ENCODE measurements at places on chromosomes 7 and 10.

DNA sequence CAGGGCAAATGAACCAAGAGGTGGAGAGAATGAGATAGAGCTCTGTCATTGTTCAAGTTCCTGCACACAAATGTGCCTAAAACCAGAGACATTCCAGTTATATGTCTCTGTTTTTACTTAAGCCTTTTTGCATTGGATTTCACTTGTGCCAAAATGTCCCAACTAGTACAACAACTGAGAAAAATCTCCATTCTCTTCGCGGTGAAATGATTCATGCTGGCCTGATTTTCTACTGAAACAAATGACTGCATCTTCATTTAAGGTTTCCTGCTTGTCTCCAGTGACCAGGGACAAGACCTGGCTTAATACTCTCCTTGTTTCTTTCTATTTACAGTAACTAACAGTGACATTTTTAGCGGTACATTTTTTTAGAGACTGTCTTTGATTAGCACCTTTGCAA is 714.9 kb downstream of the KCNMA1 start:
- DNase-seq, result no peak

GRCh38 chr10:19310066-19310465 is 261.5 kb downstream of the MALRD1 start:
- no peak for DNase-seq

DNA sequence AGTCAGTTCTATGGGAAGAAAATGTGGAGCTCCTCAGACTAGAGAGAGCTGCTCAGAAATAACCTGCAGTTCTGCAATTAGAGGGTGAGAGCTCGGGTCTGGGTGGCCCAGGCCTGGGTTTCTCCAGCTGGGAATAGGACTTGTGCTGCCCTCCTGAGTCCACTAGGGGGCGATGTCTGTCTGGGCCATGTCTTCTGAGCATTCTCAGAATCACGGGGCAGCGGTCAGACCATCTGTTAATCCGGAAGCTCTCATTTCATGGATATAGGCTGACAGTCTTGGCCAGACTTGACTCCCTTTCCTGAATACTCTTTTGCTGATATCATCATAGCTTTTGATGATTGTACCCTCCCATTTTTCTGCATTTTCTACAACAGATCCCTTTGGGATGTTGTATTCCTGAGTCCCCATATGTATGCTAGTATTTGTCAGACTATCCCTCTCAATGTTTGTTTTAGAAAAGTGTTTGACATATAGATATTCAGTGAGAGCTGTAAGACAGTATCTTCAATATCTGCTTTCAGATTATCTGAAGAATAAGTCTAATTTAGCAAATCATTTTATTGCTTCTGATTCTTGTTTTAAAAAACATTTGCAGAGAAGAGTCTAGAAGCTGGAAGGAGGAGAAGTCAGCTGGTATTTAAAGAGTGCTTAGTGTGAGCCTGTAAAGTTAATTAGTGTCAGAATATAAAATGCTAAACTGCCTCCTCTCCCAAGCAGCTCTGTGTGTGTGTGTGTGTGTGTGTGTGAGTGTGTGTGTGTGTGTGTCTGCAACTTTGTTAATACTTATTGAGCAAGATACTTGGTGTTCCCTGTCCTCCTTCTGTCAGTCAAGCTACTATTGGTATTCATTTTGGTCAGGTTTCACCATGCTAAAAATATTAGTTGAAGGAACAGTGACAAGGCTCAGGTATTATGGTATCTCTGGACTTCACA is 38.0 kb downstream of the STARD3NL start:
- peak; percentile 87 for DNase-seq

DNA sequence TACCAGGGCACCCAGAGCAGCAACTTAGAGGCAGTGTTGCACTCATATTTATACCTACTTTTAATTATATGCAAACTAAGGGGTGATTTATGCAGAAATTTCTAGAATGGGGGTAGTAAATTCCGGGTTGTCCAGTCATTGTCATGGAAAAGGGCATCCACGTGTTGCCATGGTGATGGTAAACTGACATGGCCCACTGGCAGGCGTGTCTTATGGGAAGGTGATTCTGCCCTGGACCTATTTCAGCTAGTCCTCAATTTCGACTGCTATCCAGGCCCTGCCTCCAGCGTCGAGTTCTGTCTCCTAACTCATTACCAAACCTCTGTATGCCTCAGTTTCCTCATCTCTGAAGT is 12.8 kb downstream of the SNX8 start:
- DNase-seq, result no peak

DNA sequence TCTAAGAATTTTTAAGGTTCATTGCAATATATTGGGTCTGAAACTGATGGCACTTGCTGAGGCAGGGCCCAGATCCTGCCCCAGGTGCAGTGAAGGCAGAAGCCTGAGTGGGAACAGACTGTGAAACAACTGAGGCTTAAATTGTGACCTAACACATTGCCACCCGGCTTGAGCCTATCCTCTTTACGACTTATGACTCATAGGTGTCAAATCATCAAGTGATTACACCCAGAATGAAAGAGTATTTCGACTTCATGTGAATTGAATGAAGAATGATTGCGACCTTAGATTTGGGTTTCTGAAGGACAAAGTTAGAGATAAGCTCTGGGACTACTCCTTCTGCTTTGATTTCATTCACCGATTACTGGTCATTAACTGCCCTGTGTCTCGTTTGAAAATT is 200.9 kb downstream of the CREB5 start:
- no peak for DNase-seq

Measured in KG1 (cell line).